ENCODE measurements at places on chromosomes 3 and 15.
A peak's percentile ranks its signal among the peaks of the same experiment; 100 is the strongest.

DNA sequence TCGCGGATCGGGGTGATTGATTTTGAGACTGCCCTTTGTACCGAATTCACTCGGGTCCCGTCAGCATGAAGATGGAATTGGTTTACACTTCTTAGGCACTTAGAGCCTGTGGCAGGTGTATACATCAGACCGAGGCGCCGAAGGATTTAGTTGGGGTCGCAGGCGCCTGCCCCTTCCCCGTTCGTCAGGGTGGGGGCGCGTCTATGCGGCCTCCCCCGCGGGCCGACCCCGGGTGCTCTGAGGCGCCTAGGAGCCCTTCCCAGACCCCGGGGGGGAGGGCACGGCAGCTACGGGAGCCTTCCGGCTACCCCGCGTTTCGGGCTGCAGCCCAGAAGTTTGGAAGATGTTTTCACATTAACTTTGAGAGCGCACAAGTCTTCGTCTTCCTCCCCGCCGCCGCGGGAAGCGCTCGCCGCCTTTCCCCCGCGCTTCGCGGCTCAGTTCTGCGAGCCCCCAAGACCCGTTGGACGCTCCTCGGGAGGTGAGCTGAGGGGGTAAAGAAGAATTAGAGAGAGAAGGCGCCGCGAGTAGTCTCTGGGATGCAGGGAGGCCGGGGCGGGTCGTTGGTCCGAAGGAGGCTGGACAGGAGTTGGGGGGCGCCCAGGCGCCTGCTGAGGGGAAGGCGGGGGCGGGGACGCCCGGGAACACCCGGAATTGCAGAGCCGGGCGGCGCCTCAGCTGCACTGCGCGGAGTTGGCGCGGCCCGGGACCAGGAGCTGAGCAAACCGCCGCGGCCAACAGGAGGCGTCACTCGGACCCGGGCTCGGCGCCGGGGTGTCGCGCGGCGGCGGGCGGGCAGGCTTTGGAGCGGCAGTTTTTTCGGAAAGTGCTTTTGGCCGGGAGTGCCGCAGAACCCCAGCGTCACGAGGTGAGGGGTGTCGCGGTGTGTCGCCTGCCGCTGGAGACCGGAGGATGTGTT is 780 bp downstream of the TIPARP start:
- DNase-seq: peak; percentile 67

DNA sequence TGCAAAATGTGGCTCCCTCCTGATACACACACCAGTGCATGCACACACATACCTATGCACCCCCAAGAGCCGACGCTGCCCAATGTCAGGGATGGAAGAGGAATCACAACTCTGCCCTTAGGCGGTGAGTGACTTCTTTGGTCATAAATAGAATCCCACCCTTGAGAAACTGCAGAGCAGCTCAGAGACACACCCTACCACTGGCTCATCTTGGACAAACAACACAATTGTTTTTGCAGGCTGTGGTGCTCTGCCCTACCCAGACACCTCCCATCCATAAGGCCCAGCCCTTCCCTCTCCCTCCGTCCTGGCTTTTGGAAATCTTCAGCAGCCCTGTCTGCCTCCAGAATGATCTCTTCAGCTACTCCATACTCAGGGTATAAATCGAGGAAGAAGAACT is 73.8 kb upstream of the HRH1 start:
- no peak for DNase-seq

GRCh38 chr3:98109807-98110549 is 20.5 kb upstream of the OR5H1 start:
- DNase-seq: no peak

- no peak for DNase-seq
Observed at GRCh38 chr3:143124601-143125520, 5.3 kb downstream of the CHST2 start.

- no peak for DNase-seq
Observed at GRCh38 chr15:52441841-52442240, 86.8 kb downstream of the MYO5A start.
